ENCODE measurements at places on chromosomes 4 and X.

DNA sequence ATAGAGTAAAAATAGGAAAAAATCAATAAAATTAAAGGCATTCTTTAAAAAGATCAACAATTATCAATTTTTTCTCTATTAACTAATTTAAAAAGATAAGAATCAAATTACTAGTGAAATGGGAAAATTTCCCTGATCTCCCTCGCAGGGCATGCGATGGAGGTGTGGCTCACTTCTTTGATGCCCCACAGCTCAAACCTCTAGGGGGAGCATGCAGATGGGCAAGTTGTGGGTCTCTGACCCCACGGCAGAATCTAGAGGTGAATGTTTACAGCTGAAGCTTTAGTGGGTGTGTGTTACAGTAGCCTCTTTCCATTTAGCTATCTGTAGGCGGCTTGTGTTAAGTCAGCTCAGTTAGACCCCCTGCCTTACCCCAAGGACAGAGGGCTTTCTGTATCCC, 1348.8 kb downstream of the PCDH18 start:
- DNase-seq: no peak

DNA sequence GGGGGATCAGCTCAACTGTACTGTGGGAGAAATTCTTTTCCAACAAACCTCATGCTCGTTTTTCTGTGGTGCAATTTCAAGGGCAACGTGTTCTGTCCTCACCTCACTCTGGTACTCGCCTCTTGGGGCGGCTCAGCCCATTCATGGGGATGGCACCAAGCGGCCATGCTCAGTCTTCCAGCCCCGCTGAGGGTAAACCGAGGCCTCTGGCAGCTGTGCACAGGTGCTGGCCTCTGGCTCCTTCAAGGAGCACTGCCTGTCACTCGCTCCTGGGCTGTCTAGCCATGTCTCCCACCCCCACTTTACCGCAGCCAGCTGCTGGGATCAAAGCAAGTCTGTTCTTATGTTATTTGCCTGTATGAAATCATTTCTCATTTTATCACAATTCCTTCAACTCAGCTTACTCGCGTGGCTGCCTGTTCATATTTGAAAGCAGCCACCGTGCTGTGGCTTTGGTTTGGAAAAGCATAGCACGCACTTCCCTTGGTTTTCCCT, 70.2 kb downstream of the MTMR1 start:
- DNase-seq: no peak

- DNase-seq: no peak
Observed at GRCh38 chr4:29220761-29221160, 1499.4 kb upstream of the PCDH7 start.

GRCh38 chr4:159239629-159240028, 136.8 kb downstream of the RAPGEF2 start:
- no peak for DNase-seq

DNA sequence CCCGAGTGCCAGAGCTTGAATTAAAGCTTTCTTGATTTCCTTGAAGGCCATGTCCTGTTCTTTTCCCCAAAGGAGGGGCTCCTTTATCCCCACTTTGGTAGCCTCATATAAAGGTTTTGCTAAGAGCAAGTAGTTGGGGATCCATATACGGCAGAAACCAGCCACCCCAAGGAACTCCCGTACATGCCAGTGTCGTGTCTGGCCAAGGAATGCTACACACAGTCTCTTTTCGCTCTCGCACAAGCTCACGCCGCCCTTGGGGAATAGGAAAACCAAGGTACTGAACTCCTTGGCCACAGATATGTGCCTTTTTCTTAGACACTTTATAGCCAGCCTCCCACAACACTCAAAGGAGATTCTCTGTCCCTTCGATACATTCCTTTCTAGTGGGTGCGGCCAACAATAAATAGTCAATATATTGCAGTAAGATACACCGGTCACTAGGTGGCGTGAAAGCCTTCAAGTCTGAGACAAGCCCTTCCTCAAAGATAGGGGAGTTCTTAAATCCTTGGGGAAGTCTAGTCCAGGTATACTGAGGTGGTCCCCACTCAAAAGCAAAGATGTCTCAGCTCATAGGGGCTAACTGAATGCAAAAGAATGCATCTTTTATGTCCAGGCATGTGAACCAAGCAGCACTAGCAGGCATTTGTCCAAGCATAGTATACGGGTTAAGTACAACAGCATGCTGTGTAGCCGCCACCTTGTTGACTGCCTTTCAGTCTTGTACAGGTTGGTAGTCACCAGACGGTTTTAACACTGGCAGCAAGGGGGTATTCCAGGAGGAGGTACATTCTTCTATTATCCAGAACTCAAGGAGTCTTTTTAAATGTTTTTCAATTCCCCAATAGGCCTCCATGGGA, 57.8 kb upstream of the XAGE1B start:
- peak; percentile 24 for DNase-seq

DNA sequence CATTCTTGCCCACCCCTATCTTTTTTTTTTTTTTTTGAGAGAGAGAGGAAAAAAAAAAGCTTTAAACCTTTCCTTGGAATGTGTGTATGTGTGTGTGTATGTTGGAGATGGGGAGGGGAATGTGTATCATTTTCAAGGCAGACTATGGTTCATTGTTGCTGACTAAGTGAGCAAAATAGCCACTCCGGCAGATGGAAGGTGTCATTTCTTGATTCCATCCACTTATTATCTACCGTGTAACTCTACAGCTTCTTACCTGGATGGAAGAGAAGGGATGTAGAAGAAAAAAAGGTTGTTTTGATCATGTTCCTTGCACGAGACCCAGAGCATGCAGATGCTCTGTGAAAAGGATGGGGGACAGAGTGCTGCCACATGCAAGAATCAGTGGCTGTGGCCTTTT, 5.9 kb upstream of the GK2 start:
- DNase-seq: no peak

DNA sequence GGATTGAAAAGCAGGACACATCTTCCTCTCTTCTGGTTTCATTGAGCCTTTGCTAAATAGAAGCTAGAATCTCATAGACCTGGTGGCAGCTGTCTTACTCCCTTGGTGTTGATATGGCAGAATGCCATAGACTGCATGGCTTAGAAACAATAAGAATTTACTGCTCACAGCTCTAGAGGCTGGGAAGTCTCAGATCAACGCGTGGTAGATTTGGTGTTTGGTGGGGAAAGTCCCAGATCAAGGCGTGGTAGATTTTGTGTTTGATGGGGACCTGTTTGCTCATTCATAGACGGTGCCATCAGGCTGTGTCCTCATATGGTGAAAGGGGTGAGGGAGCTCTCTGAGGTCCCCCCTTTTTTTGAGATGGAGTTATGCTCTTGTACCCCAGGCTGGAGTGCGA, 57.6 kb upstream of the PPP2R3B start:
- no peak for DNase-seq

DNA sequence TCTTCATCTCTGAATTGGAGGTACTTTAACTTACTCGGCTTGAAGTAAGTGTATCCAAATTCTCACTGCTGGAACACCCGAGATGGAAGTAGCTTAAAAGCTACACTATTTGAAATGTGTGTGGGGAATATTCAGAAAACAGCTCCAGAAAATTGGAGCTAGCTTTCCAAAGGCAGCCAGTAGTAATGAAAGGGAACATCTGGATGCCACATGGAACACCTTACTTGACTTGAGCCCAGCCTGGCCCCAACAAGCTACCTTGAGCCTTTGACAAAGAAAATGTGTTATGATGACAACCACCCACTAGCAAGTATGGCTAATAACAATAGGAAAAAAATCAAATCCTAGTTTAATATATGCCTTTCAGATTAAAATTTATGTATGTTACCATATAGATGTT, 161.5 kb downstream of the PRDM5 start:
- no peak for DNase-seq

- DNase-seq: no peak
Observed at GRCh38 chrX:74922922-74923543, 2.2 kb downstream of the NEXMIF start.

DNA sequence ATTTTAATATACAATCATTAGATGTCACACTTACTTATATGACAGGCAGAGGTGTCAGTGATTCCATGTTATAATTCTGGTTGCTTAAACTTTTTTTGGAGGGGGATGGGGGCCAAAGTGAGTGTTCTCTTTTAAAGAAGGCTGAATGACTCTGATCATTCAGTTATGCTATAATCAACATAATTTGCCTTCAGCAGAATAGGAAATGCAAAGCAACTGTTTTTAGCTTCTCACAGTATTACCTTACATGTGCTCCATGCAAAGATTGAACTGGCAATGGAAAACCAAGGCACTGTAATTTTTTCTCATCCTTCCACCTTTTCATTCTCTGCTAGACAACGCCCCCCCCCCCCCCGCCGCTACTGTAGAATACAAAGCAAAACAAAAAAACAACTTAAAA, 13.4 kb downstream of the ADH1C start:
- DNase-seq: no peak

DNA sequence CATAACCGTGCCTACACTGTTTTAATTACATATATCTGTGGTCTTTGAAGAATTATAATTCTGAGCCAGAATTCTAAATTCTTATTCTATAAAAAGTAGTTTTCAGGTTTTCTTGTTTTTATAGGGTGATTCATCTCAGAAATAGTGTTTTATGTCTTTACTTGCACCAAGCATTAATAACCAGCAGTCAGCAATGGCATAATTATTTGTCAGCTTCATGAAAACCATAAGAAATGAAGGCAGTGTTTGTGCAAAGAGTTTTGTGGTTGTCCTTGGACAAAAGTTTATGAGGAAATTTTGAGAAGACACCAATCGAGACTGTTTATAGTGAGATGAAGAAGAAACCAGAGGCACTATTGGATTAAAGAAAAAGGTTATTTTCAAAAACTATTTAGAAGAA, 37.2 kb downstream of the EDNRA start:
- peak; percentile 67 for DNase-seq

DNA sequence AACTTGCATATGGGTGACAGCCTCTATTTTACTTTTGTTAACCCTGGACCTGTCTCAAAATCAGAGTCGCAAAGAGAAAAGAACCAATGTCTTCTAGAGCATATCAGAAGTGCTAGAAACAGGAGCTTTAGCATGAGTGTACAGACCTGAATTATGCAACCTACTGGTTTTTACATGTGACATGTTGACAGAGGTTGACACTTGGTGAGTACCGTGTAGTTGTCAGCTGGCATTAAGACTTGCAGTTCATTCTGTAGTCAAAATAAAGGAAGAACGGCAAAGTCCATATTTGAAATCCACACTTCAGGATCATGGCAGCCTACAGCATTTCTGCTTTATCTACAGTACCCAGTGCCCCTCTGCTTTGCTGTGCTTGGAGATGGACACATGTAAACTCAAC, 291.9 kb upstream of the TENM3 start:
- no peak for DNase-seq

DNA sequence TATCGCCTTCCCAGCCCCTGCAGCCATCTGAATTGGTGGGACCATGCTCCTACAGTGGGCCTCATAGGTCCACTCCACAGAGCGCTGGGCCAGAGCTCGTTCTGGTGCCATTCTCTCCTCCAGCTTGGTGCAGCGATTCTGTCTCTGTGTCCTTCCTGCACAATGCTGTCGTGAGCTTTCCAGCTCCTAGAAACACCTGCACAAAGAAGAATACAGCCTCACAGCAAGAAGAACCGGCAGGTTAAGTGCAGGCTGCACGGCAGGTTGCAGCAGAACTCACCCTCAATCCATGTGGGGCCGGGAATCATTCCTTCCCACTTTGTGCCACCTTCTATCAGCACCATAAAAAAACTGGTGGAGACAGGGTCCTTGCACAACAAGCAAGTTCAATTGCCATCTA, 101.2 kb upstream of the ENPP6 start:
- DNase-seq: no peak

DNA sequence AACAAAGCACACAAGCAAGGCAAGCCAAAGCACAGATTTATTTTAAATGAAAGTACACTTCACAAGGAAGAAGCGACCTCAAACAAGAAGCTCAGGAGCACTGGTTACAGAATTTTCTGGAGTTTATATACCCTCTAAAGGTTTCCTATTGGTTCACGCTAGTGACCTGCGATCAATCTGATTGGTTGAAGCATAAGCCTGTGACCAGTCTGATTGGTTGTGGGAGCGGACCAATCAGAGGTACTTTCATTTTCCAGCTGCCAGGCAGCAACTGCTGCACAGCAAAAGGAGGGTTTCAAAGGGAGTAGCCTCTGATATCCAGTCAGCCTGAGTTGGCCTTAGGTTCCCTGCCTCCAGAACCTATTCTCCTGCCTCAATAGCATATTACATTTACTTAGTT, 4.6 kb upstream of the AREG start:
- DNase-seq: no peak

DNA sequence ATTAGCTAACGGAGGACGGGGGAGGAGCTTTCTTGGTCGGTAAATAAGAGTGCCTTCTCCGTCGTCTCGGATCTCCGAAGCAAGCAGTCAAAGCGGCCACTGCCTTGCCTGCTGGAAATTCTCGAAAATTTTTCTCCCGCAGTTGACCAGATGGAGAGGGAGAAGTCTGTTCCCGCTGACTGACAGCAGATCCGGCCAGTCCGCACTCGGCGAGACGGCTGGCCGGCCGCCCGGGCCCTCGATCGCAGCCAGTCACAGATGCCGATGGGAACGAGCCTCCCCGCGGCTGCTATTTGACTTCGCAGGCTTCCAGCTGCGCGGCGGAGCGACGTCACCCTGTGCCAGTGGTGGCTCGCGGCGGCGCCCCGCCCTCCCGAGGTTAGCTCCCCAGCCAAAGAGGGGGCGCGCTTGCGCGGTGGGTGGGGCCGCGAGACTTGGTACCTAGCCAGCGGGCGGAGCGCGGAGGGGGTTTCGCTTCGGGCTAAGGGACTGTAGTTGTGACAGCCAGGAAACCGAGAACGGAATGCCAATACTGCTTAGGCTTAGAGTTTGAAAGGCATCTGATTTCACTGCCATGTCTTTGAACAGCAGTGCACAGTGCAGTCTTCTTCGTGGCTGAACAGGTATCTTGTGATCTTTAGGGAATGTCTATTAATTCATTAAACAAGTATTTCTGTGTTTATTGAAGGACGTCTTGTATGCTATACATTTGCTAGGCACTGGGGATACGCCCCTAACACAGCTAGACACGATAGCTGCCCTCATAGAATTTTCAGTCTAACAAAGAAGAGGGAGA, at the start of gene PPM1K:
Gene PPM1K, minus strand, starts transcription at position 123 of the 796 bp plus-strand sequence. CDS start 5,978 bp downstream, outside the sequence.
- peak; percentile 93 for DNase-seq

GRCh38 chrX:100662796-100663195, 18.8 kb downstream of the SRPX2 start:
- DNase-seq: no peak

- DNase-seq: no peak
Observed at GRCh38 chrX:104310657-104311254, 56.0 kb upstream of the ESX1 start.

- no peak for DNase-seq
Observed at GRCh38 chrX:153928846-153929245, 2.8 kb upstream of the ARHGAP4 start.

DNA sequence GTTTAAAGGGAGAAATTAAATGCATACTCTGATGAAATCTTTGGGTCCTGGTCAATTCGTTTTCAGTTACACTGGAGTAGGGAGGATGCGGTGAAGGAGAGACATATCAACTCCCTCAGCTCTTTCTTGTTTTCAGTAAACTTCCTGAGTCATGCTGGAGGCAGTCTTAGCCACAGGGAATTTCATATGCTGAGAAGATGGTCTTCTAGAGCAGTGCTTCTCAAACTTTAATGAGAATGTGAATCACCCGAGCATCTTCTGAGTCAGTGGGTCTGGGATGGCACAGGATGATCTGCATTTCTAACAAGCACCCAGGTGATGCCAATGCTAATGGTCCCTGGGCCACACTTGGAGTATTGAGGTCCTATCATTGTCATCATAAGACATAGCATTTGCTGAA, 214.5 kb downstream of the KIT start:
- peak; percentile 24 for DNase-seq

Measured in AG09309 (cell line).